ENCODE measurements at places on chromosomes 7 and 10. TPM values are rescaled to one million over a fixed set of nuclear protein-coding genes. Genes with fewer than 3 reads are reported as not detected.

METTL27 gene
- 4.8 TPM for total RNA-seq

DNA sequence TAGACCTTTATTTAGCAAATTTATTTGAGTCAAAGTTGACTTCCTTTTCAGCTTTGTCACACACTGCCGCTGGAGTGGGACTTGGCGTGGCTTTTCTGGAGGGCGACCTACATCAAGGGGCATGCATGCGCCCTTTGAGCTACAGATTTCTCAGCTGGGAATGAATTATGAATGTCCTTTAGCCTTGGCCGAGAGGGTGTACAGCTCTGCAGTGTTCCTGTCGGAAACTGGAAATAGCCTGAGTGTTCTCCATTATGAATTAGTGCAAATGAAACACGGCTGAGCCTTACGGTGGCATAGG is 79.7 kb downstream of the GLRX3 start:
- no peak for DNase-seq

DNA sequence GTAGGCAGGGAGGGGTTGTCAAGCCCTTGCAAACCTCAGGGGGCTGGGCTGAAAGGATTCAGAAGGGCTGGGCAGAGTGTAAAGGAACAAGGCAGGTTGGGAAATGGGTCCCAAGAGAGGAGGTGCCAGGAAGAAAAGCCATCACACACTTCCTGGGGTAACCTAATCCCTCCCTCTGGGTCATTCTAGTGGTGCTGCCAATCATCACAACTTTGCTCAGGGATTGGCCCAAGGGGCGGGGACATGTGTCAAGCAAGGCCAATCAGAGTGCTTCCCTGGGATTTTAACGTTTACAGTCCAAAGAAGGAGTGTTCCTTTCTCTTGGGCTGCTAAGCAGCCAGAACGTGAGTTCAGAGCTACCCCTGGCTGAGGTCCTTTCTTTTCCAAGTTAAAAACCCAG is 57.1 kb upstream of the NPTX2 start:
- no peak for DNase-seq

DNA sequence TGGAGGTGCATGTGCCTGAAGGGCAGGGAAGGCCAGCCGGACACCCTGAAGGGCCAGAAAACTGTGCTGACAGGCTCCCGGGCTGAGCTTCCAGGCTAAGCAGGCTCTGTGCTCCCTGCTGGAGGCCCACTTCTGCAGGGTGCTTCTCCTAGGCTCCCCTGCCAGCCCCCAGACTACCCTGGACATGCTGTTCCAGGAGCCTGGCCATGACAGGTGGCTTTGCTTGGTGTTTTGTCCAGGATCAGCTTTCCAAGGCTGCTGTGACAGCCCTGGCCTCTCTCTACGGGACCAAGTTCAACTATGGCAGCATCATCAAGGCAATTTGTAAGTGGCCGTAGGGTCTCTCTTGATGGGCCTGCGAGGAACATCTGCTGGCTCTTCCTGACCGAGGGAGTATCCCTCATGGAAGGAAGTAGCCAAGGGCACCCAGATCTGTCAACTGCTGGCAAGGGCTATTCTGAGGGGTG is 5.3 kb downstream of the CPA1 start:
- DNase-seq, result no peak

DNA sequence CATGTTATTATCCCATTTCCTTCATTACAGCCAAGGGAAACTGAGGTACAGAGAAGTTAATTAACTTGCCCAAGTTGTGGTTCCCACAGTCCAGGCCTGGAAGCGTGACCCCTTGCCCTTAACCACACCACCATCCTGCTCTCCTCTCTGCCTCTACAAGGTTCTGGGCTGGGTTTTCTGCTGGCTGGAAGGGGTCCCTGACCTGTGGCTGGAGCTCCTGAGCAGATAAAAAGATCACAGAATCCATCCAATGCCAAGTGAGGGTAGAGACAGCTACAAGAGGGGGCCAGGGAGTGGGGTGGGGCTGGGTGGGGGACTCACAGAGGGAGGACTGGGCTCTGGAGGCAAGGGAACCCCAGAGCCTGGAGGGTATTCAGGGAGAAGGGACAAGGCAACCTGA is 9.7 kb downstream of the ASB10 start:
- DNase-seq, result no peak

GRCh38 chr7:44987996-44988395 is 9.2 kb upstream of the MYO1G start:
- DNase-seq, result no peak

TAS2R41 gene
- not detected for total RNA-seq

- no peak for DNase-seq
These were observed 29.3 kb downstream of the KCNMA1 start for GRCh38 chr10:77608281-77608680.

GRCh38 chr10:119270762-119271366 is 63.5 kb downstream of the GRK5 start:
- DNase-seq, result no peak

OR6B1 gene
- not detected for total RNA-seq

DNA sequence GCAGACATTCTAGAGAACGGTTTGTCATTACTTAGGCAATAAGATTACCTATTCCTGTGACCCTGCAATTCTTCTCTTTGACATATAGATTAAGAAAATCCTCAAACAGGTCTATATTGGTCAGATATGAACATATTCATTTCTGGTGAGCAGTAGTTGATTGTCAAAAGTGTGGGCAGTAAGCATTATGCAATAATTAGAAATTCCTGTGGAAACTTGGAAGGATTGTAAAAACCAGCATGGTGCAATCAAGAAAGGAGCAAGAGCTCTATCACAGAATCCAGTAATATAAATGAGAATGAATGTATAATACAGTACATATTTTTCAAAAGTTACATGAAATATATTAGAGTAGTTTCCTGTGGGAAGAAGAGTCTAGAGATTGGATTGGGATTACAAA is 406.5 kb downstream of the SUGCT start:
- DNase-seq, result no peak

Measured in HFFc6 (cell line).